ENCODE measurements at places on chromosomes 12 and 14. TPM values are rescaled to one million over a fixed set of nuclear protein-coding genes. Genes with fewer than 3 reads are reported as not detected.

- DNase-seq = no peak
Measured at GRCh38 chr14:64040044-64040443, 187.2 kb downstream of the SYNE2 start.

DNA sequence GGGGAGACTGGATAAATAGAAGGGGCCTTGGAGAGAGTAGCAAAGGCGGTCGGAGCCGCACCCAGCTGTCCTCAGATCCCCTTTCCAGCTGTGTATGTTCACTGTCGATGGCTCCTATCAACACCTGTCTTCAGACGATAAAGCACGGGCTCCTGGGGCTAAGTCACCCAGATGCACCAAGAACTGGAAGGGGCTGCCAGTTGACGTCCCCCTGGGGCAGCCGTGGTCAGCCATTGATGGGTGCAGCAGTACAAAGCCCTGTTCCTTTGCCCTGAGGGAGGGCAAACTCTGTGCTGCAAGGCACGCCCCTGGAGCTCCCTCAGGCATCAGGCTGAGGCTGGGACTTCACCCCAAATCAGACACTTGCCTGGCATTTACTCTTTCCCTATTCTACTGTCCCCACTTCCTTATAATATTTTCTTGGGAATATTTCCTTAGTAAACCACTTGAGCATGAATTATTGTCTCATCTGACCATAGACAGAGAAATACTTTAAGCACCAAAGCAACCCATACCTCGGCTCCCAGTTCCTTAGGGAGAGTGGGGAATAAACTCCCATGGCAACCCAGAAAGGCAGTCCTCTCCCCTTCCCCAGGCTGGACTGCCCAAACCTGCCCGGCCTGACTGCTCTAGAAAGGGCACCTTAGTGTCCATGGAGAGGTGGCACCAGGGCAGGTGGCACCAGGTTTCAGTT is 59.6 kb upstream of the SCN8A start:
- no peak for DNase-seq

GRCh38 chr12:40215982-40216381 is 8.8 kb upstream of the LRRK2 start:
- DNase-seq = no peak

DNA sequence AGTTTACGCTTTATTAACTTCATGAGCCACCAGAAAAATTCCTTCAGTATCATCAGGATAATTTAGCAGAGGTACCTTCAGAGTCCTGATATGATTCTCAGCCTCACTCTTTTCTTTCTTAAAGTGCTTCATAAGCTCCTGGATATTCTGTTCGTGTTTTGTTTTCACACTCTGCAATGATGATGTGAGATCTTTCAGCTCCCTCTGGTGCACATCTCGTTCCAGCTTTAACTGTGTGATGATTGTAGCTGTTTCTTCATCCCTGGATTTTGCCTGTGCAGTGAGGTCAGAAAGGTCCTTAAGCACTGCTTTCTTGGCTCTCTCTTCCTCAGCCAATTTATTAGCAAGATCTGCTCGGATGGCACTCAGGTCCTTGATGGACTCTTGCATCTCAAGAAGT is 156.7 kb downstream of the CEP128 start:
- no peak for DNase-seq

- no peak for DNase-seq
Measured at GRCh38 chr14:30532264-30532663, 26.7 kb upstream of the G2E3 start.

DNA sequence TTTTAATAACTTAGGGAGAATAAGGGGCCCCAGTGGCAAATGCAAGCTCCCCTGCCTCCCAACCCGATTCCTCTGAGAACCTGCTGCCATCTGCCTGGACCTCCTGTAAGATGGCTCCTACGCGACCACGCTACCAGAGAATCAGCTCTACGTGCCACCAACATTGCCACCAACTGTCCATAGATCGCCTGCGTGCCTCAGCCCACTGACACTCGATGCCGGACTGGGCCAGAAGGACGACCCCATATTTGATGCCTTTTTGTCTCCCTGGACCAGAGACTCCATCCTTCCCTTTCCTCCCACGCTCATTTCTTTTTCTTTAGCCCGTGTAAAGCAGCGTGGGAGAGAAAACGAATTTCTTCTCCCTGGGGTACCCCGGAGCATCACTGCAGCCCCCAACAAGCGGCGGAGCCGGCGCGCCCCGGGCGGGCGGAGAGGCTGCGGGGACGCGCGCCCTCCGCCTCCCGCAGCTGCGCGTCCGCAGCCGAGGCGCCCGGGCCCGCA is 565 bp upstream of the KLHL42 start:
- peak; percentile 25 for DNase-seq

- DNase-seq = peak; percentile 81
Measured at GRCh38 chr12:128823916-128824839, at the start of gene SLC15A4. Gene SLC15A4, minus strand, starts transcription at chr12:128823958. Its CDS starts 15 bp downstream, at chr12:128823943.

GRCh38 chr14:95327558-95328374 is 8.1 kb upstream of the CLMN start:
- DNase-seq = no peak

DNA sequence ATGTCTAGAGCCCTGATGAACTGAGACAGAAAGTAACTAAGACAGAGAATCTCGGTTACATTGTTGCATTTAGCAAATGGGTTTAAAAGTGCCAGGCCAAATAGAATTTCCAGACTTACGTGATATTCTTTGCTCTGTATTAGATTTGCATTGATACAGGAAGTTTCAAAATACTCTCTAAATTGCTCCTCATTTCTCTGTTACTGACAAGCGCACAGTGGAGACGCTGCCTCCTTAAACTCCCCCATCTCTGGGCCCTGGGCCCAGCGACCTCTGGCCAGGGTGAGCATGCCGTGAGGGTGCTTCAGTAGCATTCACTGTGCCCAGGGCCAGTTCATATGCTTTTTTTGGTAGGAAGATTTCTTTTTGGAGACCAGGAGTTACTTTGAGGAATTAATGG is 22.9 kb upstream of the EVL start:
- no peak for DNase-seq

- DNase-seq = no peak
Measured at GRCh38 chr14:83712418-83713129, 1817.4 kb upstream of the FLRT2 start.

DNA sequence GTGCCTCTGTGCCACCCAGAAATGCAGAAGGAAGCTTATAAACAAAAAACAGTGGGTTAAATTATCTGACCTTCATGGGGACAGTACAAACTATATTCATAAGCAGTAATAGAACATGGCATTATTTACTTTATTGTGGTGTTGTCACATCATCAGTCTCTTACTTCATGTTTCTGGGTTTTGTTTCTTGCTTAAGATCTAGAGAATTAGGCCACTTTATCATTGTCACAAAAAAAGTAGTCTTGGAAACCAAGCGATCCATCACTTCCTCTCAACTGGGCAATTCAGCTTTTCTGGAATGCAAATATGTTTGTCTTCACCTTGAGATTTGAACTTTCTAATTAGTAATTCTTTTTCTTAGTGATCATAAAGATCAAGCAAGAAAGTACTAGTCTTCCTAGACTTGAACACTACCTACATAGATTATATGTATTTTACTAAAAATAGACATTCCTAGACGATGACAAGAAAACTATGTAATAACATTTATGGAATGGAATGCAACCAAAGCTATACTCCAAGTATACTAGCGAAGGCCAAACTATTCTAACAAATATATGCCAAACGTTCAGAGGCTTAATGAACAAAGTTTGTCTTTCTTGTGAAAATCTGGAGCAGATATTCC is 363.4 kb downstream of the DAD1 start:
- no peak for DNase-seq

GRCh38 chr14:51327376-51327775 is 87.3 kb downstream of the TMX1 start:
- no peak for DNase-seq

- DNase-seq = no peak
Measured at GRCh38 chr12:123011701-123012100, 31.2 kb downstream of the ARL6IP4 start.

DNA sequence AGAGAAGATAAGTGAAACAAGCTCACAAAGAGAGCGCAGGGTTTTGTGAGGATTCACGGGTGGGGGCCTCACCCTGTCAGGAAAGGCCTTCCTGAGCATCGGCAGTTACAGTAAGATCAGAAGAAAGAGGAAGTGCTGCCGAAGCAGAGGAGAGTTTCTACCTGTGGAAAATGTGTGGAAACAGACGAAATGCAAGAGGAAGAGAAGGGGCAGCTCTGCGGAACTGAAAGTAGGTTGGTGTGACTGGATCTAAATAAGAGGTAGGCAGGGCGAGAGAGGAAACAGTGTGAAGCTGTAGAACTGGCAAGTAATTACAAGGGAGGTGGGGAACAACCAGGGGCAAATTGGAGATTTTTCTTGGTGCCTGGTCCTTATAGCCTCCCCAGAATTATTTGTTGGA is 2.6 kb downstream of the GPR68 start:
- no peak for DNase-seq

GRCh38 chr14:54172562-54172961 is 215.9 kb upstream of the BMP4 start:
- no peak for DNase-seq

DNA sequence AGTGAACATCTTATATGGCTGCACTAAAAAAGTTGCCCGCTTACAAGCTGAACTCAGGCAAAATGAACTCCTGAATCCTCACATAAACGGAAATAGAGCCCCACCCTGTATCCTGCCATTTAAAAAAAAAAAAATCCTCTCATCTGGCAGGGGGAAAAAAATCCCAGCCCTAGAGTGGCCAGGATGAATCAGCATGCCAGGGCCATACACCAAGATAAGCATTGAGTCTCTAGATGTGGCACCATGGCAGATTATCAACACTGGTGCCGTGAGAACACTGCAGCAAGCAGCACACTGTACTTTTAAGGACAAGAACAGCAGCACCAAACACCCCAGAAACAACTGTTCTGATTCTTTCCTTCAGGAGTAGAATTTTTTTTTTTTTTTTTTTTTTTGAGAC is 65.5 kb downstream of the RASSF3 start:
- no peak for DNase-seq

- DNase-seq = no peak
Measured at GRCh38 chr14:58697930-58698642, 60.3 kb downstream of the DACT1 start.

- no peak for DNase-seq
Measured at GRCh38 chr14:54901380-54902142, 1.1 kb downstream of the GCH1 start.

- no peak for DNase-seq
Measured at GRCh38 chr14:89720741-89721729, 233.5 kb downstream of the EFCAB11 start.

GRCh38 chr12:49108958-49109404 is 1.7 kb downstream of the LMBR1L start:
- DNase-seq = no peak

DNA sequence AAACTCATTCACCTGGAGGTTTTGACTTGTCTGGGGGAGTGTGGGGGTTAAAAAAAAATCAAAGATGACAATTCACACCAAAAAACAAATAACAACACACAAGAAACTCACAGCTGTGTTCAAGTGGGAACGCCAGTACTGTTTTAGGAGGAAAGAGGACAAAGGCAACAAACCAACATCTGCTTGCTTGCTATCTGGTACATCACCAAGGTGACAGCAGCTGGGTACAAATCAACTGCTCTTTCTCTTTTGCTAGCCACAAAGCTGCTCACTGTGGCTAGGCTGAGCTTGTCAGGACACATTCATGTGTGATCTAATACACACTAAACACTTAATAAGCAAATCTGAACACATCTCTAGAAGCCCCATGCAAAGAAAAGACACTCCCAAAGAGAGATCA is 128.0 kb upstream of the RAP1B start:
- no peak for DNase-seq

GRCh38 chr12:101789171-101789570 is 41.6 kb downstream of the GNPTAB start:
- no peak for DNase-seq

- no peak for DNase-seq
Measured at GRCh38 chr12:12212769-12213168, 54.1 kb downstream of the LRP6 start.

- no peak for DNase-seq
Measured at GRCh38 chr12:12460935-12461922, 101.4 kb downstream of the DUSP16 start.

The KICS2 gene
- 4.7 TPM for polyA plus RNA-seq

The WNT1 gene
- not detected for polyA plus RNA-seq

The LIN7A gene
- polyA plus RNA-seq = 19.2 TPM

The AMDHD1 gene
- 1.9 TPM for polyA plus RNA-seq

The KLHDC1 gene
- polyA plus RNA-seq = 5.3 TPM

The RFLNA gene
- 5.7 TPM for polyA plus RNA-seq

The TRMT5 gene
- 22.9 TPM for polyA plus RNA-seq

The CSRP2 gene
- polyA plus RNA-seq = 86.6 TPM

The LMNTD1 gene
- polyA plus RNA-seq = 0.29 TPM

The TCTN2 gene
- polyA plus RNA-seq = 26.7 TPM

The GSG1 gene
- 0.43 TPM for polyA plus RNA-seq

Measured in renal cortex interstitium (tissue), 15 donors.